Activated CD4-positive, alpha-beta memory T cell treated with anti-CD3 and anti-CD28 coated beads, Interleukin-2, amount 10 ng/mL, durations not matched to agents 7 days and 5 days (primary cell): ENCODE measurements at places on chromosomes 2 and 18.
A peak's percentile ranks its signal among the peaks of the same experiment; 100 is the strongest.

DNA sequence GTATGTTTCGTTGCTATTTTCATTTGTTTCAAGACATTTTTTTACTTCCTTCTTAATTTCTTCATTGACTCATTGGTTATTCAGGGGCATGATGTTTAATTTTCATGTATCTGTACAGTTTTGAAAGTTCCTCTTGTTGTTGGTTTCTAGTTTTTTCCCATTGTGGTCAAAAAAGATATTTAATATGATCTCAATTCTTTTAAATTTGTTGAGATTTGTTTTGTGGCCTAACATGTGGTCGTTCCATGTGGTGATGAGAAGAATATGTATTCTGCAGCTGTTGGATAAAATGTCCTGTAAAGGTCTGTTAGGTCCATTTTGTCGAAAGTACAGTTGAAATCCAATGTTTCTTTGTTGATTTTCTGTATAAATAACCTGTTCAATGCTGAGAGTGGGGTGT, 110.3 kb upstream of the MAP4K4 start:
- DNase-seq, result no peak

DNA sequence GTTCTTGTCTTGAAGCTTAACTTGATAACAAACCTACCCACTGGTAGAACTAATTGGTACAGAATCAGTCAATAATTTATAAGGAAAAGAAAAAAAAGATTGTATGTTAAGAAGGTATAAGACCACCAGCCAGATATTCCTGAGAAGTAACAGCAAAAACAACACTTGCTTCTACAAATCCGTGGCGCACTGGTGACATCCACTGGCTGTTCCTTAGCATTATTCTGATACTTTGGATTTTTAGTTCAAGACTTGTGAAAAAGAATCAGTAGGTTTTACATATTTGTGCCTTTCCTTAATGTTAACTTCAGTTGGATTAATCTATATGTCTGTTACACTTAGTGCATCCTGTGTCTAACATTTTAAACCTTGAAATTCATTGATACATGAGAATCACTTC, 141.8 kb downstream of the GRB14 start:
- DNase-seq, result no peak

DNA sequence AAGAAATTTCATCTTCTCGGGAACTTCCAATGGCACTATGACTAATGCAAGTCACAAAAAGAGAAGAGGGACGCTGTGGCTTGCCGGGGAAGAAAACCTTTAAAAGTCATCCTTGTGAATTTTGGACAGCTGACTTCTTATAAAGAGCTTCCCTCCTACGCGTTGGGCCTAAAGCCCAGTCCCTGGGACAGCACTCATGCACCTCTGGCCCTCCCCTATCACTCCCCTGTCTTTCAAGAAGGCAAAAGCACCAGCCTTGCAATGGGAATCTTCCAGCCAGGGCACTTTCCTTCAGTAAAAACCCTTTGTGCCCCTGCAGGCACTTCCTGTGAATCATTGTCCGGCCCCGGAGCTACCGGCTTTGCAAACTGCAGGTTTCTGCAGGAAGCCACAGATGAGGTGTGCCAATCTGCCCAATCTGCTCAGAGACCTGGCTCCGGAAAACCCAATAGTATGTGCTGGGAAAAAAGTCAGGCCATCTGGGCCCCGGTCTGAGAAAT, 7.1 kb downstream of the MREG start:
- peak; percentile 65 for DNase-seq

GRCh38 chr2:192414794-192415193, 220.1 kb upstream of the TMEFF2 start:
- DNase-seq, result no peak

DNA sequence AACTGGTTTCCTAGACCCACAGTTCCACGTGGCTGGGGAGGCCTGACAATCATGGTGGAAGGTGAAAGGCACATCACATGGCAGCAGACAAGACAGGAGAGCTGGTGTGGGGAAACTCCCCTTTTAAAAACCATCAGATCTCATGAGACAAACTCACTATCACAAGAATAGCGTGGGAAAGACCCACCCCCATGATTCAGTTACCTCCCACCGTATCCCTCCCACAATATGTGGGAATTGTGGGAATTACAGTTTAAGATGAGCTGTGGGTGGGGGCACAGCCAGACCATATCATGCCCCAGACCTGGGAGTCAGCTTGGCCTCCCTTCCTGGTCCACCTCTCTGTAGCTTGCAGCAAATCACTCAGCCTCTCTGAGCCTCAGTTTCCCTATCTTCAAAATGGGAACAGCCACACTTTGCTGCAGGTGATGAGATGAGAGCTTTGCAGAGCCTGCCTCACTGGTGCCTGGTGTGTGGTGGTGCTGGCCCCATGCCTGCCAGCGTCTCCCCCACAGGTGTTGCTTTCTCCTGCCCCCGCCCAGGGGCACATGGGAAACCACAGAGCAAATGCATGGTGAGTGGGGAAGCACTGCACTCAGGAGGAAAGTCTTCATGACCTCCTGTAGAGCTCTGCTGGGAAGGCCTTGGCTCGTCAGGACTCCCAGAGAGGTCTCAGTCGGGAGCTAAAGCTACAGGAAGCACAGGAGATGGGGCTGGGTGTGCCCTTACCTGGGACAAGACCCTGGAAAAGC, 31.1 kb downstream of the GREB1 start:
- no peak for DNase-seq

GRCh38 chr2:67658820-67659219, 261.7 kb downstream of the ETAA1 start:
- no peak for DNase-seq

- no peak for DNase-seq
Observed at GRCh38 chr2:17934721-17935120, 56.3 kb downstream of the KCNS3 start.

DNA sequence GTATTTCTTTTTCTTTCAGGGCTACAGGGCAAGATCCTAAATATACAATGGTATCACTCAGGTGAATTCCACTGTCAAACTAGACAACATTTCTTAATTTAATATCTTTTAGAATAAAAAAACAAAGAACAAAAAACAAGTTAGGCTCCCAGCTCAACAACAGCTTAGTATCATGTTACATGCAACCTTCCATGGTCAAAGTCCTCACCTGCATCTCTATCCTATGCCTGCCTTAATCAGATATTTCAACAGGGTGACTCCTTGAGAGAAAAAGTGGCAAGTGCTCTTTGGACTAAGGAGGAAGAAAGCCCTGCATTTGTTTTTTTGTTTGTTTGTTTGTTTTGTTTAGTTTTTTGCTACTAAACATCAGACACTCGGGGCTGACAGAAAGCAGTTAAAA, 50.2 kb downstream of the WDFY1 start:
- no peak for DNase-seq

DNA sequence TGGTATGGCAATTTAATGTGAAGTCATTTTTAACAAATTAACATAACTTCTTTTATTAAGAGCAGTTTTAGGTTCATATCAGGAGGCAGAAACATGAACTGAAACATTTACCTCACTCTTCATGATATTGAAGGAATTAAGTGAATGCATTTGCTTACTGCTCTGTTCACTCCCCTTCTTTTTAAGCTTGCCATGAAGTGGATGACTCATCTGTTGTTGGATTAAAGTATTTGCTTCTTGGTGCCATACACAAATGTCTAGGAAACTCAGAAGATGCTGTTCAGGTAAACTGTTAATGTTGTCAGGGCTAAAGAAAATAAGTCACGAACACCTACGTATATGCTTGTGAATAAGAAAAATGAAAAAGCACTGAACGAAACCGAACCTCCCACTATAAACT, 10.2 kb upstream of the CABYR start:
- DNase-seq, result no peak

GRCh38 chr2:46818819-46819218, 96.8 kb downstream of the MCFD2 start:
- no peak for DNase-seq

DNA sequence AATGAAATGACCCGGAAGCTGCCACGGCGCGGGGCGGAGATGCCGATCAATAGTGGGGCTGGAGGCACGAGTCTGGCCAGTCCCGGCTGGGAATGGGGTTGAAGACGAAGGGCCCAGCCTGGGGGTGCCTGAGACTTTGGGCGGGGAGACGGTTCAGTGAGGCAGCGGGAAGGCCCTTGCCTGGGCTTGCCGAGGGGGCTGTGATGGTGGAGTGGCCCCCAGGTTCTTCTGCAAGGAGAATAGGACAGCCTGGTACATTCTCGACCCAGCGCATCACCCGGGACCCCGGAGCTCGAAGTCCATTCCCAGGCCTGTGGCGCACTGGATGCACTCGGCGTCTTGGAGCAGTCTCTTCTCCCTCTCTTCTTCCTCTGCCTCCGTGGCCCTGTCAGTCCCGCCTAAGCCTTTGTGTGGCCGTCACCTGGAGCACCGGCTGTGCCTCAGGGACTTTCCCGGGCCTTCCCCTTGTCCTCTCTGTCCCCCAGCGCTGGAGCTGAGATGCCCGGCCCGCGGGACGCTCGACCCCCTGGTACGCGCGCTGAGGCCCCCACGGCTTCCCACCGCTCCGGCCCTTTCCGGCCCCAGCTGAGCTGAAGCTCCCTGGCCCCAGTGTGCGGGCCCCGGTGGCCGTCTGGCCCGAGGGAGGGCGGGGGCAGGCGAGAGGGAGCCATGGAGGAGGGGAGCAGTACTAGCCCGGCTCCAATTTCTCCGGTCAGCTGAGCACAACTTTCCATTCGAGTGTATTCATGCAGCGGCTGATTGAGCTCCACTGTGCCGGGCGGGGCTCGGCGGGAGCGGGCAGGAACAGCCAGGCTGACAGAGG, 8.0 kb downstream of the SIX3 start:
- no peak for DNase-seq

- no peak for DNase-seq
Observed at GRCh38 chr18:28432339-28432738, 255.4 kb upstream of the CDH2 start.

- DNase-seq, result no peak
Observed at GRCh38 chr2:149739883-149740265, 152.3 kb upstream of the MMADHC start.

DNA sequence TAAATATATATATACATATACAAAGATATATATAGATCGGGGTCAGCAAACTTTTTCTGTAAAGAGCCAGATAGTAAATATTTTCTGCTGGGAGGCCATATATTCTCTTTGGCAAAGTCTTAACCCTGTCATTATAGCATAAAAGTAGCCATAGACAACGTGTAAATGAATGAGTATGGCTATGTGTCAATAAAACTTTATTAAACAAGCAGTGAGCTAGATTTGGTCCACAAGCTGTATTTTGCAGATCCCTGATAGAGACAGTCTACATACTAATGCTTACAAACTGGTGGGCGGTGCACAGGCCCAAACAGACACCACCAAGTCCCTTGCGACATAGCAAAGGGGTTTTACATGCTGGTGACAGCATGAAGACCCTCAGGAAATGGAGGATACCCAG, 30.3 kb downstream of the SLC14A2 start:
- no peak for DNase-seq

DNA sequence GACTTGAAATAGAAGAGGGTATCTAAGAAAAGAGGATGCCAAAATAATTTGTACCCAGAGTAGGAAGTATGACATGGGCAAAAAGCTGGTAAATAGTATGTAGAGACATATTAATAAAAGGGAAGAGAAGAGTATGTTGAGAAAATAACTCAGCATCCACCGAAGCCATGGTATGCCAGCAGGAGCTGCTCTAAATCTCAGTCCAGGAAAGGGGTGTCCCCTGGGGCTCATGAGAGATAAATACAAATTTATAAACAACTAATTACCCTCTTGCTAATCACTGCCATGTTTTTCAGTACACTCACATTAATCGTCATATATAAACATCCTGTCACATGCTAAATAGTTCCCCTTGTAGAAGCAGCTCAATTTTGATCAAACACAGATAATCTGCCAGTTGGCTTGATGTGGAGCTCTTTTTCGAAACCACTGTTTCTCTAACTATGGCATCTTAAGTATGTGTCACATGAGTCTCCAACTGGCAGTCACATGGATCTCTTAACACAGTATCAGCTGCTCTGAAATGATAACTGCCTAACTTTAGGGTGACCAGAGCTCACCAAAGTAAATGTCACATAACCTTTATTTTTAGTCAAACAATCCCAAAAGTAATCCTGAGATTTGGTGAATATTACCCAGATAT, 31.9 kb downstream of the EXOC6B start:
- no peak for DNase-seq

DNA sequence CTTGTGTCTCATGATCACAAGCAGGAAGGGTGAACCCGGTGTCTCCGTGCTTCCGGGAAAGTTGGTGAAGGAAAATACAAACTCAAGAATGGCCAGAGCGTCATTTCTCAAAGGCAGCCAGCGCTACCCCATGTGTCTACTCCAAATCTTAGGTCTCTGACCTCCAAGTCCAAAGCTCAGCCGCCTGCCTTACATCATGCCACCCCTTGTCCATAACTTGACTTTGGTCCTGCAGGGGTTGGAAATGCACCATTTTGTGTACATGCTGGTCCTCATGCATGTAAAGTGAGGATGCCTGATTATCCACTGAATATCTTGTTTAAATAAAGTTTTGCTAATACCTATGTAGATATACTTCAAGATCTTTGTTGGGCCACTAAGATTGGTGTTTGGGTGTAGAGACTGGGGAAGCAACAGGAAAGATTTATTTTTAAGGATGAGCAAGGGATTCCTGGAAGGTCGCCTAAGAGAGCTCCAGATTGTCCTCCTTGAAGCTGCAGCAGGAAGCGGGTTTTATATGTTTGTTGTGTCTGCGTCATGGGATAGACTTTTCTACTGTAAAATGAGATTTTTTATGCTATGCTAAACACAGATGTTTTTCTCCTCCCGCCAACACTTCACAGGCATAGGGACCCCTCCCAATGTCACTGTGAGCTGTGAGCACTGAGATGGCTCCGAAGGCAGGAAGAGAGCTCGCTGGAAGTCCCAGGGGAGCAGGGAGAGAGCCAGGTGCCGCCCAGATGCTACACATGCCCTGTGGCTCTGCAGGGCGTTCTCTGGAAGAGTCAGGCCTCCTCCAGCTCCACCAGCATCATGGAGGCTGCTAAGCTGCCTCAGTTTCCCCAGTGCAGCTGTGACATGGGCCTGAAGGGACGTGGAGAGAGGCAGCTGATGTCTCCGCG, 176.2 kb upstream of the HDAC4 start:
- no peak for DNase-seq

DNA sequence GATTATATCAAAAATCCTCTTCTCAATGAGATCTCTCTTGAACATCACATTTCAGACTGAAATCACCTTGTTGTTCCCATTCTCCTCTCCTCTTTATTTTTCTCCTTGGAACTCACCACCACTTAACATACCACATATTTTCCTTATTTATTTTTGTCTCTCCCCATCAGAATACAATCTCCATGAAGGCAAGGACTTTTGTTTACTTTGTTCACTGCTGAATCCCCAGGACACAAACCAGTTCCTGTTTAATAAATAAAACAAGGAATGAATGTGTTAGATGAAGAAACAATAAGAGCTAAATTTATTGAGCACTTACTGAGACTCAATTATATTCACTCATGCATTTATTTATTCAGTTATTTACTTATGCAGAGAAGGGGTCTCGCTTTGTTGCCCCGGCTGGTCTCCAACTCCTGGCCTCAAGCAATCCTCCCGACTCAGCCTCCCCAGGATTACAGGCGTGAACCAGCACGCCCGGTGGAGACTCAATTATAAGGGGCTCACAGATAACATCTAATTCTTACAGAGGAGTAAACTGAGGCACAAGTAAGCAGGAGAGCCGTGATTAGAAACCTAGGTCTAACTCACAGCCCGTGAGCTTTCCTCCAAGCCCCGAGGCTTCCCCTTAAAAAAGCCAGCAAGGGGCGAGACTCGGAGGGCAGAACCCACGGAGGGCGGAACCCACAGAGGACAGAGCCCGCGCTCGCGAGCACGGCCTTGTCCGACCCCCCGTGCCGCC, 616 bp upstream of the TAF1B start:
- DNase-seq, result no peak

- DNase-seq, result no peak
Observed at GRCh38 chr2:230985519-230986231, 10.2 kb upstream of the SPATA3 start.
